ENCODE measurements at places on chromosomes 7 and 10. TPM values are rescaled to one million over a fixed set of nuclear protein-coding genes. Genes with fewer than 3 reads are reported as not detected.

Gene ANKRD2
- 1.1 TPM for total RNA-seq

Gene GIMAP5
- total RNA-seq: 350 TPM

Gene JMJD1C
- total RNA-seq: 167 TPM

Gene GPNMB
- 0.68 TPM for total RNA-seq

Gene FKBP9
- total RNA-seq: 168 TPM

Gene ZDHHC6
- 28.4 TPM for total RNA-seq

Gene CRTAC1
- total RNA-seq: 1.3 TPM

Gene IFIT3
- 14.1 TPM for total RNA-seq

Gene LRMDA
- 7.6 TPM for total RNA-seq

Gene SPACDR
- total RNA-seq: 0.34 TPM

Gene FAM24B
- 5.1 TPM for total RNA-seq

Gene PDZD7
- total RNA-seq: 0.34 TPM

Gene PRKCQ
- 0.17 TPM for total RNA-seq

All from dermis blood vessel endothelial cell (primary cell).